ENCODE measurements at places on chromosomes 5 and 9.

DNA sequence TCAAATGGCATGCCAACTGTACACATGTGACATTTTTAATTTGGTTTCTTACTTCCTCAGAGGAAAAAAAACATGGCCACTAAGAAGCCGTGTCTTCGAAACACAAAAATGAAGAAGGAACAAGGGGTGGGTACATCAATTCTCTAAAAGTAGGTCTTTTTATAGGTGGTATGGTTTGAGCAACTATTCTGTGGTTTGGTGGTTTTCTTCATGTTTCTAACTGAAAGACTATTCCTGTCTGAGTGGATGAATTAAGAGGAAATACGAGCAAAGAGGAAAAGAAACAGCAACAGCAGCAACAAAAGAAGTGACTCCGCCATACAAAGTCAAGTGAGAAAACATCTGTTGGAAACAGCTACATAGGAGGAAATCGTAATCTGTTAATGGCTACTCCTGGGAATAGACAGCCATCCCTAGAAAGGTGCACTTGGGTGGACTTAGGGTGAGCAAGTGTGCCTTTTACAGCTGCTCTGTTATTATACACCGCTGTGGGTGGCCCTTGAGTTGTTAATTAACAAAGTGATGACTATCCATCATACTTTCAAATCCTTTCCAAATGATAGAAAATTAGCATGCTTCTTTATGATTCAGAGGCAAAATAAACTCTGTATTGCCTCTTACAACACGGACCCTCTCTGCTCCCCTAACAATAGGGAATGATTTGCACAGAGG lies 575.8 kb downstream of the TLE1 start:
- H3K4me1 ChIP-seq: no peaks in the 10 kb centered on the region
- H3K36me3 ChIP-seq: no peaks in the 10 kb centered on the region
- H3K4me3 ChIP-seq: no peak overlapping the region
- DNase-seq: no peak

DNA sequence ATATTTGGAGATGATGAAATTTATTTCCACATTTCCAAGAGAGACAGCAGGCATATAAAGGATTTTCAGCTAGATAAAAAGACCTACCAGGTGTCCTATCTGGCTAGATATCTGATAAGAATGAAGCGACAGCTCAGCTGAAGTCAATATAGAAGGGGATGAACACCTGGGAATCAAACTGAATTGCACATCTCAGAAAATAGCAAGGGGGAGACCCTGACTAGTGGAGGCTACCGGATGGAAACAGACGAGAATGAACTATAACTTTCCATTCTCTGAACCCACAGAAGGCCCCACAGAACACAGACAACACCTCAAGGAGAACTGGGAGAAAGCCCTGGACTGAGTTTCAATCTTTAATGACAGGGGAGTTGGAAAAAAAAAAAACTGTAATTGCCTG lies 51.1 kb downstream of the CPLANE1 start:
- no peaks in the 10 kb centered on the region for H3K27me3 ChIP-seq
- peaks cover 9% of the 10 kb centered on the region for H3K4me1 ChIP-seq
- H3K27ac ChIP-seq: peak overlapping the region; percentile 56
- no peak for DNase-seq
- peak overlapping the region; percentile 11 for H3K4me3 ChIP-seq

- no peaks in the 10 kb centered on the region for H3K36me3 ChIP-seq
- H3K4me3 ChIP-seq: no peak overlapping the region
- H3K4me1 ChIP-seq: no peaks in the 10 kb centered on the region
- H3K27ac ChIP-seq: no peak overlapping the region
Measured at GRCh38 chr5:78530342-78531096, 118.1 kb downstream of the LHFPL2 start.

DNA sequence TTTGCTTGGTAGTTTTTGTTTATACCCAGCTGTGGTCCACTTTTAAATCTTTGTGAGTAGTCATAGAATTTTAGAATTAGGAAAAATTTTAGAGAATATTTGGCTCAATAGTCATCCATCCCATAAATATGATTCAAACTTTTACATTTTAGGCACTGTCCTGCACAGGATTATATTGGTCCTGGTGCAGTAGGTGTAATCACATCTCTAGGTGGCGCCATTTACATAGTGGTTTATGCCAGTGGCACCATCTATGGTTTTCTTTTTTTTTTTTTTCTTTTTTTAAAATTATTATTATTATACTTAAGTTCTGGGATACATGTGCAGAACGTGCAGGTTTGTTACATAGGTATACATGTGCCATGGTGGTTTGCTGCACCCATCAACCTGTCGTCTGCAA lies 260.7 kb upstream of the KCNN2 start:
- H3K4me1 ChIP-seq: no peaks in the 10 kb centered on the region
- no peak for DNase-seq

DNA sequence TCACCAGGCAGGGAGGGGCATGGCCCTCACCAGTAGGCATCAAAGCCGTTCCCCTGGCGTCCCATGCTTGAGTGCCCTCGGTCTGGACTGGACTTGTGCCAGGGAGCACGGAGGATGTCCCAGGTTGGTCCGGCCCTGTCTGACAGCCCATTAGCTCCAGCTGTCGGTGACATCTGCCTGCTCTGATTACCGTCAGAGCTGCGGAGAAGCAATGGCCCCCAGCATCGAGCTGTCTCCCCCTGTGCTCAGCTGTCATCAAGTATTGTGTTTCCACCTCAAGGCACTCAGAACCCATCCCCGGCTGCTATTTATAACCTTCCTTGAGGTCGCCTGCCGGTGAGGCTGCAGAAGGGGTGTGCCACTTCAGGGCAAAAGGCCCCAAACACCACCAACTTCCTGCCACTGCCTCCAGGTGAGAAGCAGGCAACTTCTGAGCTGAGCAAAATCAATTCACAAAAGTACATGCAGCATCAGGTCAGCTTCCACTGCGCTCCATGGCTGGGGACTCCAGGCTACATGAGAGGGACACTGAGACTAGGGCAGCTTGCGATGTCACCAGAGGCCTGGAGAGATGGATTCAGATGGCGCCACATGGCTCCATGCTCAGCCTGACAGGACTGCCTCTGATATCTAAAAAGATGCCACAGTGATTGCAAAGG lies 142.7 kb downstream of the C5orf15 start:
- H3K27me3 ChIP-seq: no peaks in the 10 kb centered on the region
- no peak overlapping the region for H3K4me3 ChIP-seq
- no peaks in the 10 kb centered on the region for H3K36me3 ChIP-seq

GRCh38 chr5:92003806-92004205 lies 620.7 kb upstream of the ARRDC3 start:
- no peaks in the 10 kb centered on the region for H3K27me3 ChIP-seq
- H3K4me1 ChIP-seq: no peaks in the 10 kb centered on the region
- no peaks in the 10 kb centered on the region for H3K36me3 ChIP-seq
- H3K27ac ChIP-seq: no peak overlapping the region
- no peak overlapping the region for H3K4me3 ChIP-seq

DNA sequence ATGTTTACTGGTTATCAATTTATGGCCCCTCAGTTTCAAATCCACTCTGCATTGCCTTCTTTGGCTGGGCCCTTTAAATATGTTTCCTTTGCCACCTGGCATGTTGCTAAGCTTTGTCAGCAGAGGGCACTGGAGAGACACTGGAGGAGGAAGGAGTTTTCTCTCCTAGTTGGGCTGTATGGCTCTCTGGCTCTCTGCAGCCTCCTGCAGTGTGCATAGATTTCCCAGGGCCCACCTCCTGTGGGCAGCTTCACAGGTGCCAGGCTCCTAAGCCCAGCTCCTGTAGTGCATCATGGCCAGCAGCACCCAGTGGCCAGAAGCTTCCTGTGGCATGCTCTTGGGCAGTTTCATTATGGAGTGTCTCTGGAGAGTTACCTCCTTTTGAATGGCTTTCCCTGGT lies 23.3 kb downstream of the CAVIN4 start:
- H3K4me1 ChIP-seq: peaks cover 15% of the 10 kb centered on the region
- H3K27ac ChIP-seq: no peak overlapping the region
- H3K27me3 ChIP-seq: no peaks in the 10 kb centered on the region
- peak; percentile 24 for DNase-seq

DNA sequence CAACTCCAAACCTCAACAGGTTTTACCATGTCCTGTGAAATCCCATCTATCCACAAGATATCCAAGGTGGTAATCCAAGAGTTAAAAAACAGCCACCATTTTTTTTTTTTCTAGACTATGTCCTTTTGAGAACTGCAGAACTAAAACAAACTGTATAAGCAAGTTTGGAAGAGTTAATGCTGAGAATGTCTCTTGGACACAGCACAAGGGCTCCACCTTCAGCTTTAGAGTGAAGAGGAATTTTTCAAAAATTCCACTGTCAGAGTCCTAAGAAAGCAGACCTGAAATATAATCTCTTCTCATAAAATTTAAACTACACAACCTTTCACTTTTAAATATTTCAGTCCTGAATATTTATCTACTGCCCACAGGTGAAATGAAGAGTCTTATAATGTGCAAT lies 167.8 kb upstream of the CCNG1 start:
- no peaks in the 10 kb centered on the region for H3K36me3 ChIP-seq
- no peaks in the 10 kb centered on the region for H3K4me1 ChIP-seq
- DNase-seq: no peak

GRCh38 chr5:41118177-41118576 lies 47.0 kb upstream of the MROH2B start:
- no peaks in the 10 kb centered on the region for H3K4me1 ChIP-seq
- H3K27ac ChIP-seq: no peak overlapping the region
- H3K27me3 ChIP-seq: no peaks in the 10 kb centered on the region

DNA sequence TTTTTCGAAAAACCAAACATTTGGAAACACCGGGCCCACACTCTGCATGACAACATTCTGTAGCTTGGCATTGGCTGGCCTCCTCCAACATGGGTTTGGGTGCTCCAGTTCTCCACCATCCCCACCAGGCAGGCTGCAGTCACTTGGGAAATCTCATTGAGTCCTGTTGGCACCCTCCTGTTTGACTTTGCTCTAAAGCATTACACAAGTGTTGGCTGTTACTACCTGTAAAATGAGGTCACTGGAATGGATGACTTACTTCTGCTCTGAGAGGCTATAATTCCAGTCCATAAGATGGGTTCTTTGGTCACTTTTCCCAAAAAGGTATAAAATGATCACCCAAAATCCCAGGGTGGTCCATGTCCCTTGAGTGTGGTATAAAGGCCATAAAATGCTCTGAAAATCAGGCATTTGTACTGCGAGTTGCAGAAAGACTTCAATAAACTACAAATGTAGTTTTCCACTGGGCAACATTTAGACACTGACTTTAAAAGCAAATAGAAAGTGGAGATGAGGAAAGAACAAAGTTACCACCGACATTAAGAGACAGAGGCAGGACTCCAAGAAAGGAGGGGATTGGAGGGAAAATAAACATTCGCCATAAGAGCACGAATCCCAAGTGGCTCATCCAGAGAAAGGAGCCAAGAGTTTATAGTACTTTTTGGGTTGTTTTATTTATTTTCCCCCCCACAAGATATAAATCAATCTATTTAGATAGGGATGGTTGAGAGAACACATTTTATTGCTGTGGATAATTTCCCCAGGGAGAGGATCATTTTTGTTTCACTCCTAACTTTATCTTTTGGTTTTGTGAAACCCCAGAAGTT lies 295.1 kb downstream of the TLE1 start:
- H3K4me3 ChIP-seq: no peak overlapping the region
- no peaks in the 10 kb centered on the region for H3K36me3 ChIP-seq
- no peak for DNase-seq
- H3K27me3 ChIP-seq: no peaks in the 10 kb centered on the region

DNA sequence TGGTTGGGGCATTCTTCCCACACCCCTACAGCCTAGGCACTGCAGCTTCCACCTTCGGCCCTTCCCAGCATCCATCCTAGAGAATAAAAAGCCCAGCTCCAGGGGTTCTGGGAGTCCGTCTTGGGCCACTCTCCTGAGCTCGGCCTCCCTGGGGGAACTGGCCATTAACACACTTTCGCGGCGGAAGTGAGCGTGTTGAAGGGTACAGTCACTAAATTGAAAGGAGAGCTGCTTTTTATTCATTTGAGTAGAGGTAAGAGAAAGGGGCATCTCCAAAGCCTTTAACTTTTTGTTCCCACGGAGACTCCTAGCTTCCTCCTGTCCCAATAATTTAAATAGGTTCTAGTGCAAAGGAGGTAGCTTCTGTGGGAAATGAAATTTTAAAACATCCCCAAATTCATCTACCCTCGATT lies 31.0 kb upstream of the NFIB start:
- no peak overlapping the region for H3K27ac ChIP-seq
- H3K4me3 ChIP-seq: no peak overlapping the region
- no peaks in the 10 kb centered on the region for H3K36me3 ChIP-seq
- no peak for DNase-seq

GRCh38 chr5:51018423-51018822 lies 352.0 kb downstream of the PARP8 start:
- no peaks in the 10 kb centered on the region for H3K4me1 ChIP-seq
- no peaks in the 10 kb centered on the region for H3K27me3 ChIP-seq
- no peaks in the 10 kb centered on the region for H3K36me3 ChIP-seq

DNA sequence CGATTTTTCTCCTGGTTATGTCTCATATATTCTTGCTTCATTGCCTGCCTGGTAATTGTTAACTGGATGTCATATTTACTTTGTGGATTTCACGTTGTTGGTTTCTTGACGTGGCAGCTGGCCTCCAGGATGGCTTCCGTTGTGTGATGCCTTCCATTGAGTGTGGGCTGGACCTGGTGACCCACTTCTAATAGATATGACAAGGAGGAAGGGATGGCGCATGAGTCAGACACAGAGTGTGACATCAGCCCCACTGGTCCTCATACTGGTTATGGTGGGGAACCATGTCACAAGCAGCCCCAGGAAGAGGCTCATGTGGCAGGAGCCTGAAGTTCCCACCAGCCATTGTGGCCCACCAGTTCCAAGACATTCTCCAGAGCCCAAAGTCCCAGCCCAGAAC lies 6.4 kb upstream of the PAEP start:
- DNase-seq: no peak
- no peaks in the 10 kb centered on the region for H3K36me3 ChIP-seq
- no peak overlapping the region for H3K4me3 ChIP-seq
- H3K4me1 ChIP-seq: no peaks in the 10 kb centered on the region
- no peak overlapping the region for H3K27ac ChIP-seq
- H3K27me3 ChIP-seq: no peaks in the 10 kb centered on the region

- no peaks in the 10 kb centered on the region for H3K4me1 ChIP-seq
- no peak overlapping the region for H3K27ac ChIP-seq
- H3K27me3 ChIP-seq: no peaks in the 10 kb centered on the region
- H3K36me3 ChIP-seq: no peaks in the 10 kb centered on the region
- no peak overlapping the region for H3K4me3 ChIP-seq
- DNase-seq: no peak
Measured at GRCh38 chr9:10268531-10269485, 344.0 kb downstream of the PTPRD start.

GRCh38 chr9:81379655-81380054 lies 309.7 kb downstream of the TLE1 start:
- no peaks in the 10 kb centered on the region for H3K27me3 ChIP-seq
- no peaks in the 10 kb centered on the region for H3K4me1 ChIP-seq
- no peak overlapping the region for H3K4me3 ChIP-seq
- no peak overlapping the region for H3K27ac ChIP-seq
- DNase-seq: no peak

GRCh38 chr5:173873306-173873922 lies 14.7 kb upstream of the CPEB4 start:
- H3K4me1 ChIP-seq: no peaks in the 10 kb centered on the region
- H3K27ac ChIP-seq: no peak overlapping the region
- no peaks in the 10 kb centered on the region for H3K27me3 ChIP-seq
- H3K4me3 ChIP-seq: no peak overlapping the region
- no peak for DNase-seq

GRCh38 chr5:41253109-41253508 lies 39.8 kb upstream of the C6 start:
- no peaks in the 10 kb centered on the region for H3K27me3 ChIP-seq
- H3K4me3 ChIP-seq: no peak overlapping the region
- no peaks in the 10 kb centered on the region for H3K36me3 ChIP-seq
- no peaks in the 10 kb centered on the region for H3K4me1 ChIP-seq
- no peak overlapping the region for H3K27ac ChIP-seq
- DNase-seq: no peak

- no peak for DNase-seq
- no peaks in the 10 kb centered on the region for H3K36me3 ChIP-seq
- peaks cover 35% of the 10 kb centered on the region for H3K4me1 ChIP-seq
- H3K4me3 ChIP-seq: peak overlapping the region; percentile 77
- H3K27ac ChIP-seq: peak overlapping the region; percentile 96
Measured at GRCh38 chr9:37464426-37465248, 613 bp downstream of the ZBTB5 start.

Measured in CD4-positive, alpha-beta memory T cell (primary cell).